Neural crest cell (in vitro differentiated cells): ENCODE measurements at places on chromosomes 4 and X.

DNA sequence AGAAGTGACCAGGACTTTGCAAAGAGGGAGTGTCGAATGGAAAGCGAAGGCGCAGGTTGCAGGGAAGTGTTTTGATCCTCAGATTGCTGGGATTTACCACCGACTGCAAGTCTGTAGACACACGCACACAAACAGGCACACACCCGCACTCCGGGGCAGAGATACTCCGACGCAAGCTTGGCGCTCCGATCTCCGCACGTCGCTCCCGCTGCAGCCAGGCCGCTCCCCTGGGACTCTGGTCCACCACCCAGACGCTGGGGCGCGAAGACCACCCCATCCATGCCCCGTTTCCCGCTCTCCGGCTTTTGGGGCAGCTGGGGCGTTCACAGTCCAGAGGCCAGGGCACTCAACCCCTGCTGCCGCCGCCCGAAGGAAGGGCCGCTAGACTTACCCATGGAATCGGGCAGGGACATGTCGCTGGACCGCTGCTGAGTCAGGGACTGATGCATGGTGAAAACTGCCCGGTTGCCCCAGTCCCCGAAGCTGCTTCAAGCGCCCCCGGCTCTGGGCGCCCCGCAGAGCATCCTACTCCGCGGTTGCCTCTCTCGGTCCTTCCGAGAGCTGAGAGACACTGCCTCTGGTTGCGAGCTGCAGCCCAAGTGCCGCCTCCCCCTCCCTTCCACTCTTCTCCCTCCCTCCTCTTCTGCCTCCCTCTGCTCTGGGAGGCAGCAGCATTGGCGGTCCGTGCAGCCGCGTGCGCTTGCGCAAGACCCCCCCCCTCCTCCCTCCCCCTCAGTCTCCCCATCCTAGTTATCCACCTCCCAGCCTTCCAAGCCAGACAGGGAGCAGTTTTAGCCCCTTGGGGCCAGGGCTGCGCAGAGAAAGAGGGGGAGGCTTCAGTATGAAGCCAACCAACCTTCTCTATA lies at the start of gene TMEM255A:
TMEM255A (minus strand) TSS at position 601 of the 866 bp plus-strand sequence; CDS start at position 449, 152 bp downstream.
- no peak for DNase-seq
- H3K36me3 ChIP-seq: no peaks in the 10 kb centered on the region
- H3K27me3 ChIP-seq: peaks cover 96% of the 10 kb centered on the region
- peak within 1 kb of the TSS; percentile 84 for H3K4me3 ChIP-seq

DNA sequence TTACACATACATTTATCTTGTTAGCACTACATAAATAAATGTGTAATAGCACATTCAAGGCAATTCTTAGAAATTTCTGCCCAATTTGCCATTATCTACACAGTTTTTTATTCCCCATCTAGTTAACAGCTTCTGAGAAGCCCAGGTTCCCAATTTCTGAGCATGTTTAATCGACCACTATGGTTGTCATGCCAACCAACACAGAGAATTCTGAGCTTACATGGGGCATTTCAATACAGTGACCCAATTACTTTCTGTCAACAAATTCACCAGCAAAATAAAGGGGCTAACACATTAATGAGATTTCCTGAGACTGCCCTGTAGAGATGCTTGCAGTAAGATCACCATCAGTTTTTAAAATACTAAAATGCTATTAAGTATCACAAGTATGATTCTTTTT lies 22.0 kb downstream of the GPM6A start:
- no peaks in the 10 kb centered on the region for H3K27me3 ChIP-seq
- H3K36me3 ChIP-seq: no peaks in the 10 kb centered on the region
- no peak overlapping the region for H3K4me3 ChIP-seq
- no peak for DNase-seq

DNA sequence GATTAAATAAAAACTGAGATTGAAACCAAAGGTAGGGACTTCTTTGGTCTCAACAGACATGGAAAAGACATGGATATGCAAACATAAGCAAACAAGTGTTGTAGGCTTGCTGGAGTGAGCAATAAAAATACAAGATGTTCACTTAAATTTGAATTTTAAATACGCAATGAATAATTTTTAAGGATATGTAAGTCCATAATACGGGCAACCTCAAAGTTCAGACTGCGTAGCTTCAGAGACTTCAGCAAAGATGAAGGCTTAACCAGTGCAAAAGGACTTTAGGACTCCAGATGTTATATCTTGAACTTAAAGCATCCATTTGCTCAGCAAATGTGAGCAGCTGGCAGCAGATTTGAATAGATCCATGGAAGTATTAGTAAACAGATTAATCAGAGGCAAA lies 549.3 kb downstream of the ARAP2 start:
- no peak overlapping the region for H3K27ac ChIP-seq
- peaks cover 3% of the 10 kb centered on the region for H3K4me1 ChIP-seq
- DNase-seq: no peak
- no peaks in the 10 kb centered on the region for H3K36me3 ChIP-seq
- no peak overlapping the region for H3K4me3 ChIP-seq
- no peaks in the 10 kb centered on the region for H3K27me3 ChIP-seq

DNA sequence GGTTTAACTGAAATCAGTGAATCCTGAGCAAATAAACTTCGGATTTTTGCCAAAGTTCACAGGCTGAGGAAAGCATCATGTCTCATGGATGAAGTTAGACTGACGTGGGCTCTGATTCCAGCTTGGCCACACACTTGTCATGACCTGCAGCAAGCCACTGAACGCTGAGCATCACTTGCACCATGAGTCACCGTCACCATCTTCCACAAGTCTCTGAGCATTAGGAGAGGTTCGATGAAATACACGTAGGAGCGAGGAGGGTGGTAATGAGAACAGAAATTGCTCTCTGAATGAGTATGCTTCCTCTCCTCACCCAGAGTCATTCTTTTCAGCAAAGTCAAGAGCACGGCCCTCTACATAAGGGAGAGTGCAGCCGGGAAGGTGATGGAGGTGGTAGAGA lies 3.8 kb upstream of the TRIML2 start:
- H3K27me3 ChIP-seq: no peaks in the 10 kb centered on the region
- H3K36me3 ChIP-seq: peaks cover 4% of the 10 kb centered on the region
- H3K4me3 ChIP-seq: no peak overlapping the region
- peaks cover 7% of the 10 kb centered on the region for H3K4me1 ChIP-seq
- DNase-seq: no peak

- H3K36me3 ChIP-seq: peaks cover 19% of the 10 kb centered on the region
- no peak for DNase-seq
- no peak overlapping the region for H3K27ac ChIP-seq
- H3K4me3 ChIP-seq: no peak overlapping the region
These were observed 90.6 kb upstream of the CBR4 start for GRCh38 chr4:169100670-169101101.

GRCh38 chr4:176393306-176394013 lies 73.7 kb downstream of the SPCS3 start:
- H3K27ac ChIP-seq: no peak overlapping the region
- H3K36me3 ChIP-seq: no peaks in the 10 kb centered on the region
- DNase-seq: no peak
- no peaks in the 10 kb centered on the region for H3K27me3 ChIP-seq

DNA sequence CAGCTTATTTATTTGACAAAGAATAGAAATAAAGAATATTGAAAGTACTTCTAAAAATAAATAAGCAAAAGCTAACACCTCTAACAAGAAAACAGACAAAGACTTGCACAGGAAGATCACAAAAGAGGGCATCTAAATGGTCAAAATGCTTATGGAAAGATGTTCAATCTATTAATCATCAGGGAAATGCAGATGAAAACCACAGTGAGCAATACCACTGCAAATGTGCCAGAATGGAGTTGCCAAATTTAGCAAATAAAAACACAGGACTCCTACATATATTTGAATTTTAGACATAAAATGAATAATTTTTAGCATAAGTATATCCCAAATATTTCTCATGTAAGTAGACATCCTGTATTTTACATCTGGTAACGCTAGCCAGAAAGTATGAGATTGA lies 56.1 kb upstream of the HPGD start:
- no peak overlapping the region for H3K4me3 ChIP-seq
- no peaks in the 10 kb centered on the region for H3K36me3 ChIP-seq
- DNase-seq: no peak
- peaks cover 9% of the 10 kb centered on the region for H3K4me1 ChIP-seq
- no peaks in the 10 kb centered on the region for H3K27me3 ChIP-seq

DNA sequence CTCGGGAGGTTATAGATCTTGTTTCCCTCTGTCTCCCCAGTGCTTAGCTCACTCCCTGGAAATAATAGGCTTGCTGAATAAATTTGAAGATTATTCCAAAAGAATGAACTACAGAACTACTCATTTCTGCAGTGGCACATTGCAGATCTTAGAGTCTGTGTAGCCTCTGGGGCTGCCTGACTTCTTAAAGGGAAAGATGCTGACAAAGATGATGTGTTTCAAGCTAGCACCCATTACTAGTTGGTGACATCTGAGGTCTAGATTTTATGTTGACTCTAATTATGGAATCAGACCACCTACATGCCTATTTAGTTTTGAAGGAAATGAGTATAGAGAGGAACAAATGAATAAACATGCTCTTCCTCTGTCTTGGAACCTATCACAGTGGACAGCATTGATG lies 123.7 kb upstream of the KCNIP4 start:
- H3K27me3 ChIP-seq: peaks cover 3% of the 10 kb centered on the region
- no peaks in the 10 kb centered on the region for H3K36me3 ChIP-seq
- no peak overlapping the region for H3K4me3 ChIP-seq
- H3K4me1 ChIP-seq: no peaks in the 10 kb centered on the region
- H3K27ac ChIP-seq: no peak overlapping the region
- no peak for DNase-seq

GRCh38 chrX:38474543-38474942 lies 86.8 kb upstream of the TSPAN7 start:
- H3K36me3 ChIP-seq: no peaks in the 10 kb centered on the region
- DNase-seq: no peak
- no peaks in the 10 kb centered on the region for H3K27me3 ChIP-seq
- H3K4me1 ChIP-seq: no peaks in the 10 kb centered on the region

DNA sequence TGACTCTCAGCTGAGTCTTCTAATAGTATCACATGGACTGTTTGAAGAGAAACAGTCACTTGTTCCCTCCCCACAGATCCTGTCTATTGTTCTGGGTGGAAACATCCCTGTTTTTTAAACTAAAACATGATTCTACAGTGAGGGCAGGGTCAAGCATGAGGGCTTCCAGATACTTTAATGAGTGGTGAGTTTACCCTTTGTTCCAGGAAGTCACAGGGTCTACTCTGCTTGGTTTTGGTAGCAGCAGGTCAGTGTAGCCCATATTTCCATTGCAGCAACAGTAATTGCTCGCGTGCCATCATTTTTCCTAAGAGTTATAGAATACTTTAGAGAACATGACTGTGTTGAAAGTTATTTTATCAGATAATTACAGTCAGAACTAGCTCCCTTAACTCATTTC lies 87.4 kb downstream of the ZNF732 start:
- peaks cover 5% of the 10 kb centered on the region for H3K4me1 ChIP-seq
- H3K4me3 ChIP-seq: no peak overlapping the region
- H3K27ac ChIP-seq: no peak overlapping the region
- DNase-seq: no peak
- H3K27me3 ChIP-seq: peaks cover 3% of the 10 kb centered on the region
- peaks cover 56% of the 10 kb centered on the region for H3K36me3 ChIP-seq

DNA sequence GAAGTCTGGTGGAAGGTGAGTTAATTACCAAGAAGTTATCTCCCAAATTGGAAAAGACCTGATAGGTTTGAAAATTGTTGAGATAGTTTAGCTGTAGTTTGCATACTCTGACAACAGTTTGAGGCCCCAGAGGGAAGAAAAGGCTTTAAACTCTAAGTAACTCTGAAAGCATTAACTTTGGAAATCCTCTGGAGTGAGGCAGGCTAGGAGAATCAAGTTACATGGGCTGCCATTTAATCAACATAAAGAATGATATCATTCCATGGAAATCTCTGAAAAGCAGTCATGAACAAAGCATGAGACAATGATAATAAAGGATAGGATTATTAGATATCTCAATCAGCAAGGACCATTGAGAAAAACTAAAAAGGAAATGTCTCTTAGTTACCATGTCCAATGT lies 647.1 kb downstream of the ANKRD50 start:
- no peak overlapping the region for H3K27ac ChIP-seq
- H3K27me3 ChIP-seq: no peaks in the 10 kb centered on the region
- H3K4me1 ChIP-seq: peaks cover 6% of the 10 kb centered on the region
- no peak for DNase-seq

GRCh38 chr4:81021142-81021944 lies 9.2 kb upstream of the BMP3 start:
- no peak for DNase-seq
- H3K4me3 ChIP-seq: no peak overlapping the region
- H3K36me3 ChIP-seq: no peaks in the 10 kb centered on the region
- H3K4me1 ChIP-seq: no peaks in the 10 kb centered on the region
- no peak overlapping the region for H3K27ac ChIP-seq

DNA sequence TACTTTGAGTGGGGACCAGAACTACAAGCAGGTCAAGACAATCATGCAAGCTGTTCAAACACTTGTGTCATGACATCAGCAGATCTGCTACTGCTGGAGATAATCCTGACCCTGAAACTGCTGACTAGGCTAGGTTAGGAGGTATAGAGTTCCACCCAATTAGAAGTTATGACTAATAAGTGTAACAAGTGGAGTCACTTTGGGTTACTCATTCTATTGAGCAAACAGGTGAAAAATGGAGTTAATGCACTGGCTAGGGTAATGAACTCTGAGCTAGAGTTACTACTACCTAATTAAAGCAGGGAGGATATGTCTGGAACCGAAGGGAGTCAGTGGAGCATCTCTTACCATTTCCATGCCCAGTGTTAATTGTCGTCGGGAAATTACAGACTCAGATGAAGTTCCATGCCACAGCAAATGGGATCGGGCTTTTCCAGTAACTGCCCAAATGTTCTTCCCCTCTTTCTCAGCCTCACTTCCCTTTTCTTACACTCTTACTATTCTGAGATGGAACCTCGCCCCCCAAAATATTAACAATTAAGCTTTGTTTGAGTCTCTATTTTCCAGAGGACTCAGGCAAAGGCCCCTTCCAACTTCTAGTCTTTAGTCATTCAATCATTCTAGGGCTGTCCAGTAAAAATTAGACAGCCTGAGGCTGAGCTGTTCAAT lies 19.8 kb upstream of the MANBA start:
- H3K4me1 ChIP-seq: no peaks in the 10 kb centered on the region
- DNase-seq: no peak
- H3K36me3 ChIP-seq: no peaks in the 10 kb centered on the region
- no peak overlapping the region for H3K27ac ChIP-seq
- H3K4me3 ChIP-seq: no peak overlapping the region
- no peaks in the 10 kb centered on the region for H3K27me3 ChIP-seq

GRCh38 chr4:43864616-43865146 lies 583.9 kb downstream of the KCTD8 start:
- H3K4me1 ChIP-seq: no peaks in the 10 kb centered on the region
- no peaks in the 10 kb centered on the region for H3K27me3 ChIP-seq
- H3K4me3 ChIP-seq: no peak overlapping the region
- no peaks in the 10 kb centered on the region for H3K36me3 ChIP-seq
